Nephron progenitor cell (in vitro differentiated cells): ENCODE measurements at places on chromosomes 11 and 22.

- DNase-seq: peak; percentile 81
These were observed 1.4 kb downstream of the PLXNB2 start for GRCh38 chr22:50305923-50306566.

- DNase-seq: peak; percentile 94
These were observed at the start of gene LMO1 for GRCh38 chr11:8263769-8264410. Gene LMO1 (minus strand): TSS chr11:8263878. CDS start chr11:8263362, 516 bp downstream.

DNA sequence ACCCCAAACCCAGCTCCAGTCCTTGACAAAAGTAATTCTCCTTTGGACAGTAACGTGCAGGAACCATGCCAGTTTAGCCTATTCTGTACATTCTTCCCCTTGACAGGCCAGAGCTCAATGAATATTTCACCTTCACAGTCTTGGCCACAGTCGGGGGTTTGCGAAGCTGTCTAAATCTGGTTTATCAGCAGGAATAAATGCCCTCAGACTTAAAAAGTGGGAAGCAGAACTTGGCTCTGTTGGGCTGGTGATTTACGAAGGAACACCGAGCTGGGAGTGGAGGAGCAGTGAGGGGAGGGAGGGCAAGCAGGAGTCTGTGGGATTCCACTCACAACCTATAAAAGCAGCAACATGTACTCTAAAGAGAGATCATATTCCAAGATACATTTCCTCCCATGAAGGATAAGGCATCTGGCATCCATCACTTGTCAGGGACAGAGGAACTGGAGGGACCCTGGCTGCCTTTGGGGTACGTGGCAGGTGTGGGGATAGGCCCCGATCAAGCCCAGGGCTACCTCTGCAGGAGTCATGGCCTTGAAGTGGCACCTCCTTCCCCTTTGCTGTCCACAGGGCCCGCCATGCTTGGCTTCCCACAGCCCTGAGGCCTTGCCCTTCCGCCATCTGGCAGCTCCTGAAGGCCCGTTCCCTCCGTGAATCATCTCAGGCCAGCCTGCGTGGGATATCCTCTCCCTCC is 154.3 kb downstream of the ADAMTS15 start:
- no peak for DNase-seq

GRCh38 chr11:3199537-3200295 is 18.9 kb downstream of the MRGPRG start:
- no peak for DNase-seq

DNA sequence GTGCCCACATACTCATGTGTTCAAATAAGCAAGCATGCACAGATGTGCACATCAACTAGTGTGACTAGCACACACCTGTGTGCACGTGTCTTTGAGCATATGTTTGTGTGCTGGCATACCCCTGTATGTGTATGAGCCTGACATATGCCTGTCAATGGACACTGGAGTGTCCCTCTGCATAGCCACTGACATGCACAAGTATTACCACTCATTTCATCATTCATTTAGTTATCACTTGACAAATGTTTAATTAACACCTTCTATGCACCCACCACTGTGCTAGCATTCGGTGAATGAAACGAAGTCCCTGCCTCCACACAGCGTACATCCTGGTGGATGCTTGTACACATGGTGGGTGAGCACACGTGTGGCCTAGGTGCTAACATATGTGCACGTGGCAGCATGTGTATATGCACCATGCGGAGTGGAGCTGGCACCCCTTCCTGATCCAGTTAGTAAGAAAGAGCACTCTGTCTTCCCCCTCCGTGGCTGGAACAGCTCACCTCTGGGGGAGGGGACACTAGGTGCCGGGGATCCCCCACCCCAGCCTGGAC is 112.0 kb downstream of the CHST1 start:
- DNase-seq: no peak

DNA sequence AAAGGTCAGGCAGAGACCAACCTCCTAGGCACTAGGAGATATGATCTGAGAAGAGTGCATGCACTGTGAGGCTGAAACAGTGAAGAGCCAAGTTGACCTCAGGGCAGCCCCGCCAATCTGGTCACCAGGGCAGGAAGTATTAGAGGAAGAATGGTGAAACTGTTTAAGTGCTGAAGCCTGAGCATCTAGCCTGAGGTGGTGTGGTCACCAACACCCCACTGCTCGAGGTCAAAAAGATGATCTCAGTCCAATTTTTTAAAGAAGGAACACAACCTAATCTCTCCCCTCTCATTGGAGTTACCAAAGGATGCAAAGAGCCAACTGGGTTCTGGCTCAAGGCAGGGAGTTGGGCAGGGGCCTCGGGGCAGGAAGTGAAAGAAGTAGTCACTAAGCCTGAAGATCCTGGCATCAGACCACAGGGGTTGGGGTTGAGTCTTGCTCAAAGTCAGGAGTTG is 4.0 kb downstream of the APBB1 start:
- no peak for DNase-seq

DNA sequence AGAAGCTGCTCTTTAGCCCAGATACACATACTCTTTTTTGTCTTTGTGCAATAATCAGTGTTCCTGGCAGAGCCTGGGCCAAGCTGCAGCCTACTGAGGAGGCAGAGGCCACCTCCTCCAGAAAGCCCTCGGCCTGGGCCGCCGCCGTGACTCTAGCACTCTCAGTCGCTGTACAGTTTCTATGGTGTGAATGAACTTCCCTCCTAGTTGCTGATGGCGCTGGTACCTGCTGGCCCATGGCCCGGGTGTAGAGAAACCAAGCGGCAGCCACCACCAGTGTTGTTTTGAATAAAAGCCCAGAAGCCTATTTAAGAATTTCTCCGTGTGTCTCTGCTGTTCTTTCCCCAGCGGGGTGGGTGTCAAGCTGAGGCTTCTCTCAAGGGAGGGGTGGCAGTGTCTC is 118.9 kb downstream of the CACNA1I start:
- DNase-seq: no peak

DNA sequence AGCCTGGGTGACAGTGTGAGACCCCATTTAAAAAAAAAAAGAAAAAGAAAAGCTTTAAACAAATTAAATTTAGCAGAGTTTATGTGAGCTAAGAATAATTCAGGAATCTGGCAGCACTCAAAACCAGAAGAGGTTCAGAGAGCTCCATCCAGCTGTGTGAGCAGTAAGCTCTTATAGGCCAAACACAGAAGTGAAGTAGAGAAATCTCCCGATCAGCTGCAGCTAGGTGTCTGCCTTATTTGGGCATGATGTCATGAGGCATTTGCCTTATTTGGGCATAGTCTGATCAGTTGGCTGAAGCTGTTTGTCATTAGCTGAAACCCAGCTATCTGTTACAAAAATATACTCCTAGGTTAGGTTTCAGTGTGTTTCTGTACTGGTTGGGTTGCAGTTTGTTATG is 8.2 kb downstream of the MS4A15 start:
- no peak for DNase-seq

- no peak for DNase-seq
These were observed 52.8 kb upstream of the LDLRAD3 start for GRCh38 chr11:35891096-35891495.

- DNase-seq: no peak
These were observed 127.7 kb upstream of the SESN3 start for GRCh38 chr11:95358511-95359340.

- DNase-seq: no peak
These were observed 30.8 kb downstream of the FEZ1 start for GRCh38 chr11:125465255-125465654.

DNA sequence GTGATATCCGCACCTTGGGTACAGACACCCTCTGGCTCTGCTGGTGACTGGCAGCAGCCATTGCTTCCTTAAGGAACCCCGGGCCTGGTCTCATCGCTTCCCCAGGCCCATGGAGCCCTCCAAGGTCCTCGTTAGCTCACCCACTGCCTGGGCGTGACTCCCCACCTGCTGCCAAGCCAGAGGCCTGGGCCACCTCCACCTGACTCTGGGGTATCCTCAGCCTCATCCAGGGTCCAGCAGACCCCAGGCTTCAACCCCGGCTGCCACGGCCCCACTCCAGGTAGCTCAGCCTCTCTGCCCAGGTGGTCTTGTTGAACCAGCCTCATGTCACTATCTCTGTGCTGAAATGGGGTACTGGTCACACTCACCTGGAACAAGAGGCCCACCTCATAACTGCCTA is 337.9 kb downstream of the BRD1 start:
- DNase-seq: no peak

DNA sequence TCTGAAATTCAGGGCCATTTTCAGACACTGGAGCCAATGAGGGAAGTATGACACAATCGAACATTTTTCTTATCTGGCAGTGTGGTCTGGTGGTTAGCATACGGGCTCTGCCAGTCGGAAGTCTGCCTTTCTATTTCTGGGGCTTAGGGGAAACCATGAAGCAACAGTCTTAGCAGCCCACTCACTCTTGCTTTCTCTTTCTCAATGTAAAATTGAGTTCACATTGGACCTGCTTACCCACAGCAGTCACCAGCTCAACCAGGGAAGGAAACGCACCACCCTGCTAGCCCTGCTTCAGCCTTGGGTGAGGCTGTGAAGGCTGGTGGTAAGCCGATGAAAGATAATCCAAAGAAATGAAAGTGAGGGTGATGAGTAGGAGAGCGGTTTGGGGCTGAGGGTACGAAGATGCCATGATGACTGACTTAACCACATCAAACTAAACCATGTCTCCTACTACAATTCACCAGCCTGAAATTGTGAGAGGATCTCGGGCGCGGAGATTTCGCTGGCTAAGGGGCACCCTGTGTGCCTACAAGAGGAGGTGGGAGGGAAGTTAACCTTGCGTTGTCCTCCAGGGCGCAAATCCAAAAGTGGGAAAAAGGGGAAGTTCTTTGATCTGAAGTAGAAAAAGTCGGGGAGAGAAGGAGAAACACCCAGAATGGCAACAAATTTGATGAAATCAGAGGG is 2.0 kb upstream of the LMO2 start:
- DNase-seq: no peak

- DNase-seq: no peak
These were observed 2.1 kb upstream of the LRRC55 start for GRCh38 chr11:57179681-57180080.

DNA sequence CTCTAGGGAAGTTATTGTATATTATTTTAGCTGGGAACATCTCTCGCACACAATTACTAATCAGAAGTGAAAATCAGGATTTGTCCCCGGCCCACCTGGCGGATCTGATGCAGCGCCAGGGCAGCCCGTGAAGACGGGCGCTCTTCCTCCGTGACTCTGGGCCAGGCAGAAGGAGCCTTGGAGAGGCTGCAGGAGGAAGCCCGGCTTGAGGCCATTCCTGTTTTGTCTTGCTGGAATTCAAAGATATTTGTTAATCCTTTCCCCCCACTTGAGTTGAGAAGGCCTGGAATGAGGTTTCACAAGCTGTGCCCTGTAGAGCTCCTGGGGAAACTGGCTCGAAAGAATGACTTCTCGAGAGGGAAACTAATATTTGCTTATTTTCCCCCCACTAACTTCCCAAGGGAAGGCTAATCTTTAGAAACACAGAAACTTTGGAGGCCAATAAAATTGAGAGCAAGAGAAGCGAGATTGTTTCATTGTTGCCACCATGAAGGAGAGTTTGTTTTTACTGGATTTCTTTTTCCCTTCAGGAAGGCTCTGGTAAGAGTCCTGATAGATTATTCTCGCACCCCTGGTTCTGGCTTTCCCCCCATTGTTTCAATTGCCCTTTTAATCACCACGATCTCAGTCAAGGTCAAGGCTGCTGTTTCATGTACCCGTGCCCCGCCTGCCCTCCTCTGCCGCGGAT is 92.8 kb upstream of the SEPTIN5 start:
- DNase-seq: no peak

- DNase-seq: no peak
These were observed 381.3 kb upstream of the ANO5 start for GRCh38 chr11:21811572-21811971.

DNA sequence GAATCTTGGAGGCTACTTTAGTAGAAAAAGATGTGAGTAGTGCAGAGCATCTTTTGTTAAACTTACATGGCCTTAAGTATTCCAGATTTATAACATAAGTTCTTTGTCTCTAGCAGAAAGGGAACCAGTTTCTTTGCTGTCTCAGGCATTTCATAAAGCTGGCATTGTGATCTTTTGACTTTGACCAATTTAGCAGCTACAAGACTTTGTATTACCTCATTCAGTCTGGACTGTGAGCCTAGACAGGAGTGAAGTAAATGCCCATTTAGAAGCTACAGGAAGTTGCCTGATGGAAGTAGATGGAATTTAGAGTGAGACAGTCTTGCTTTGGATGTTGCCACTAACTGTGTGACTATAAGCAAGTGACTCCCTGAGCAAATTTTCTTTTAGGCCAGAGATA is 25.7 kb upstream of the GLYAT start:
- DNase-seq: no peak

DNA sequence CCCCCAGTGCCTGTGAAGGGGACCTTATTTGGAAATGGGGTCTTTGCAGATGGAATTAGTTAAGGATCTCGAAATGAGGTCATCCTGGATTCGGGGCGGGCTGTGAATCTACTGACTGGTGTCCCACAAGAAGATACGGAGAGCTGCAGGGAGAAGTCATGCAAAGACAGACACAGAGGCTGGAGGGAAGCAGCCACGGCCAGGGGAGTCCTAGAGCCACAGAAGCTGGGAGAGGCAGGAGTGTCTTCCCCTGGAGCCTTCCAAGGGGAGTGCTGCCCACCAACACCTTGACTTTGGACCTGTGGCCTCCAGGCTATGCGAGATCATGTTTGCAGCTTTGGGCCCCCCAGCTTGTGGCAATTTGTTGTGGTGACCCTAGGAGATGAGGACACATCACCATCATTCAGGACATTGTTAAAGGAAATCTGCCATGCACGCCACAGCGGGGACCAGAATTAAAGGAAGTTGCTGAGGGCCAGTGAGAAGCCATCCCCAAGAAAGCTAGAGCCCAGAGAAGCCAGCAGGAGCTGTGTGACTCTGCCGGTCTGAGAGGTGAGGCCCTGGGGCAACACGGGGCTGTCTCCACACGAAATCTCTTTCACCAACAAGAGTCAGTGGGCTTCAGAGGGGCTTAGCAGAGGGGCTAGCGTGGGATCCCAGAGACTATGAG is 434.7 kb downstream of the BRD1 start:
- no peak for DNase-seq

DNA sequence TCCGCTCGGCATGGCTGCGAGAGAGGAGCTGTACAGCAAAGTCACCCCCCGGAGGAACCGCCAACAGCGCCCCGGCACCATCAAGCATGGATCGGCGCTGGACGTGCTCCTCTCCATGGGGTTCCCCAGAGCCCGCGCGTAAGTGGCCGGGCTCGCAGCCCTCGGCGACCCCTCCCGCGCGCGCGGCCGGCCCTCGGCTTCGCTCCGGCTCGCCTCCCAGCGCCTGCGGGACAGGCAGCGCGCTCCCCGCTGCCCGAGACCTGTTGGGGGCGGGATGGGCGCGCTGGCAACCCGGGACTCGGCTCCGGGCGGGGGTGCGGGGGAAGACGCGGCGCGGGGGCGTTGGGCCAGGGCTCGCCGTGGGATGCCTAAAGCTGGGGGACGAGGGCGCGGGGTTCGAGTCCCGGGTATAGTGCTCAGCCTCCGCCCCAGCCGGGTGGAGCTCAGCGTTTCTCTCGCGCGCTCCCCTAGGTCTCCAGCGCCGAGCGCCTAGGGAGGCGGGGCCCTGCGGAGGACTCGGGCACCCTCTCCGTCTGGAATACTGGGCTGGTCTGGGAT is 630 bp downstream of the UBASH3B start:
- peak; percentile 75 for DNase-seq

GRCh38 chr11:36195496-36196354 is 93.5 kb downstream of the COMMD9 start:
- no peak for DNase-seq

DNA sequence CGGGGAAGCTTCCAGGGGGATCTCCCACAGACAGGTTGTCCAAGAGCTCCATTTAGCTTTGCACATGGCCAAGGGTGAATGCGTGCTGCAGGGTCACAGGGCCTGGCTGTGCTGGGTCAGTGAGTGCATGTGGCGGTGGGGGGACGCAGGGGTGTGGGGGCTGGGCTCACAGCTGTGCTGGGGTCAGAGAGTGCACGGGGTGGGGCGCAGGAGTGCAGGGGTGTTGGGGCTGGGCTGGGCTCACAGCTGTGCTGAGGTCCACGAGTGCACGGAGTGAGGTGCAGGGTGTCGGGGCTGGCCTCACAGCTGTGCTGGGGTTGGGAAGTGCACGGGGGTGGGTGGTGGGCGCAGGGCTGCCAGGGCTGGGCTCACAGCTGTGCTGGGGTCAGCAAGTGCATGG is 557.7 kb downstream of the BRD1 start:
- DNase-seq: peak; percentile 46
